ENCODE measurements at places on chromosomes 12 and 14.

- no peak for DNase-seq
These were observed 259.1 kb downstream of the PCNX1 start for GRCh38 chr14:71166180-71166837.

DNA sequence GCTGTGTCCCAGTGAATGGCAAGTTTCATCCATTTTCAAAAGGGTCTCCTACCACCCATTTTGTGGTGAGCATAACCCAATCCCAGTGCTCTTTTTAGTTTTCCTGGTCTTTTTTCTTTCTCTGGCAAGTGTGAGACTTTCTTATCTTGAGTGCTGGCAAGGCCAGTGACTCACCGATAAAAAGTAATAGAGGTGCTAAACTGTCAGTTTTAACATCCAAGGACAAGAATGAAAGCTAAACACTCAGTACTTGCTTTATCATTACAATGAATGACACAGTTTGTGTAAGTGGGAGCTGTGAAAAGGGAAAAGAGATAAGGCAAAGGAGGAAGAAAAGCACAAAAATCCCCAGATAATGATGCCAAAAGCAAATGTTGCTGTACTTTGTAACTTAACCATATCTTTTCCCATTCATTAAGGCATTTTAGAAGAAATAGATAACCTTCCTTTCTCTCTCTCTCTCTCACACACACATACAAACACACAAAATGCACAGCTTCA is 4.9 kb upstream of the LRIG3 start:
- no peak for DNase-seq

DNA sequence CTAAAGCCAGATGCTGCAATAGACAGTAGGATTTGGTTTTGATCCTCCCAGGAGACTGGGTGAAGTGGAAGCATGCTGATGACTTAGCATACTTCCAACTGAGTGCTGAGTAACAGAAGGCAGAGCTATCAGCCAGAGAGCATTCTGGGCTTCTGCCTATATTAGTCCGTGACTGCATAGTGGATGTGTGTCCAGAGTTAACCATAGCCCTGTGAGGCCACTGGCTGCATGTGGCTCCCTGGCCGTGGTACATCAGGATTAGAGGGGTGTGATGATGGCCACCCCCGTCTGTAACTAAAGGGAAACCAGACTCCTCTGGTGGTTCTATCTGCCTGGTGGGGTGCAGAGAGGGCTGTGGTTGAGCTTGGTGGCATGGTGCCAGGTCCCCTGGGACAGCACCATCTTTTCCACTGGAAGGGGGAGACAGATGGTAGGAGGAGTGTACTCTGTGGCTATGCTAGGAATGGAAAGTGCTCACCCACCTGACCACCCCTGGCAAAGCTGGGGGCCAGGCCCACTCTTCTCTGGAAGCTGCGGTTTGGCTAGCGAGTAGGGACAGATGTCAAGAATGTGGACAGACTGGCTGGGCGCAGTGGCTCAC is 27.4 kb downstream of the ABCD4 start:
- no peak for DNase-seq

- DNase-seq = no peak
These were observed 34.7 kb upstream of the SOCS2 start for GRCh38 chr12:93537769-93538168.

- no peak for DNase-seq
These were observed 147.9 kb upstream of the E2F7 start for GRCh38 chr12:77213319-77213718.

DNA sequence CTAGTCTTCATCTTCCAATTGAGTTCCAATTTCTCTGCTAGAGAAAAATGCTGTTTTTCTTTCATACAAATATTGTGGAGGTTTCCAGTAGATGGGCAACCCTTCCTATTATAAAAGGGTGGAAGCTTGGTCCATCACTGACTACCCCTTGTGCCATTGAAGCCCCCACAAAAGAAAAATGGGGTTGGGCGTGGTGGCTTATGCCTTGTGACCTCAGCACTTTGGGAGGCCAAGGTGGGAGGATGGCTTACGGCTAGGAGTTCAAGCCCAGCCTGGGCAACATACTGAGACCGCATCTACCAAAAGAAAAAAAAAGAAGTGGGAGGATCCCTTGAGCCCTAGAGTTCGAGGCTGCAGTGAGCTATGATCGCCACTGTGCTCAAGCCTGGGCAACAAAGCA is 22.8 kb downstream of the NCKAP5L start:
- DNase-seq = no peak

DNA sequence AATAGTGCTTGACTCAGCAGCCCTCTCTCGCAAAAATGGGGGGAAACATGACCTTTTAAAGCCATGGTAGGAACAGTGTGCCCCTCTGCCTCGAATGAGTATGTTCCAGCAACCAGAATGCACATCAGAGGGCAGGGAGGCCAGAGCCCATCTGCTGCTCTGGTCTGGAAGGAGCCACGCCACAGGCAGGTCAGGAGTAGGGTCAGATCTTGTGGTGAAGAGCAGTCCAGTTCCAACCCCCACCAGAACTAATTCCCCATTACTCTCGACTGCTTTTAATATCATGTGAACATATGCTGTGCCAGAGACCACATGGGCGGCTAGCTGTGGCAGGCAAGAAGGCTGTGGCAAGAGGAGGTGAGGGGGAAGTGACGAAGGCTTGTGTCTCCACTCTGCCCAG is 34.6 kb upstream of the TMX1 start:
- no peak for DNase-seq

GRCh38 chr12:53676656-53677015 is 753 bp upstream of the ATP5MC2 start:
- DNase-seq = no peak

Measured in NCI-H2081 (cell line).